ENCODE measurements at places on chromosomes 1 and 21.

GRCh38 chr1:2593251-2593878 lies 6.8 kb downstream of the PRXL2B start:
- no peak for DNase-seq

DNA sequence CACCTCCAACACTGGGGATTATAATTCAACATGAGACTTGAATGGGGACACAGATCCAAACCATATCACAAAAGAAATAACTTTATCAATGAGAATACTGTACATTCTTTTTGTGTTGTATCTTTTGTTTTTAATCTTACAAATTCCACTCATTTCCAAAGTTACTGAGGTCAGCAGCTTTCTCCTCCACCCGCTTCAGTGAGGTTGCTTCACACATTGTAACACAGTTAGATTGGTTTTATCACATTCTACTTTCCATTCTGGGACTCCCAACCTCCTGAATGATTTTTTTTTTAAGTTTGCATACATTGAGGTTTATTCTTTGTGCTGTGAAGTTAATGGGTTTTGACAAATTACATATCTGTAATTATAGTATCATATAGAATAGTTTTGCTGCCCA lies 43.8 kb downstream of the DDAH1 start:
- no peak for DNase-seq

GRCh38 chr1:14367451-14367850 lies 231.0 kb upstream of the KAZN start:
- no peak for DNase-seq

GRCh38 chr1:154565876-154566275 lies 1.7 kb upstream of the CHRNB2 start:
- no peak for DNase-seq

- no peak for DNase-seq
Observed at GRCh38 chr1:67644566-67644965, 40.4 kb upstream of the GADD45A start.

DNA sequence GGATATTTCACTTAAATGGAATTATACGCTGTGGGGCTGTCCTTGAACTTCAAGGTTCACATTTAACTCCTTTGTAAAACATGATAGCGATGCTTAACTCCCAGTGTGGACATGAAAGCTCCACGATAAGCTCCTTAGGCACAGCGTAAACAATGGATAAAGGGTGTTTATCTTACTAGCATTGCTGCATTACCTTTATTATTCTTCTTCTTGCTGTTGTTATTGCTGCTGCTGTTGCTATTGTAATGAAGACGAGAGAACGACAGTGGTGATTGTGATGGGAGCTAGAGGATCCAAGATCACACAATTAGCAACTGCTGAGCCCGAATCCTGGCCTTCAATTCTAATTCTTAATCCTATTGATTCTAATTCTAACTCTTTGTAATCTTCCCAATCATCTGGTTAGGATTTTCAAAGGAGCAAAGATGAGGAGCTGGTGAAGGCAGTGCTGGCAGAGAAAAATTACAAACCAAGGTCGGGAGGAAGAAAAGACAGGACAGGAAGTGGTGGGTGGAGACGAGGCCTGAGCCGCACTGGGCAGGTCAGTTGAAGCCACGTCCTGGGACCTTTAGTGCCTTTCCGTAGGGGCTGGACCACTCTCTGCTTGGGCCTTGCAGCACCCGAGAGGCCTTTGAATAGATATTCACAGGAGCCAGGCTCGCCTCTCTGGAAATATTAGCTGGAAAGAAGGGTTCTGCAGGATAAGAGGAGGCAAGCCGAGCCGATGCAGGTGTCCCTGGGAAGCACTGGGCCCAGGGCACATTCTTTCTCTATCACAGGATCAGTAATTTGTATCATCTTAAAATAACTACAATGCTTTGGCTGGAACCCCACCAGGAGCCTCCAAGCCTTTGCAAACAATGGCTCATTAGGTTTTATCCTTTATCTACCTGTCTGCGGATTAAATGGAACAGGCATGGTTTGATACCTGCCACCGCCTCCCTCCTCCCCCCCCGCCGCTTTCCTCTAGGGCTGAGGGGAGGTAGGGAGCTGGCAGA lies 571.6 kb downstream of the AJAP1 start:
- DNase-seq = no peak
